Omental fat pad (tissue), 4 donors: ENCODE measurements at places on chromosomes 5 and 9. TPM values are rescaled to one million over a fixed set of nuclear protein-coding genes. Genes with fewer than 3 reads are reported as not detected.

Gene STING1
- 32.8 TPM for total RNA-seq

Gene SLC45A2
- not detected for total RNA-seq

Gene SPAG8
- 2.0 TPM for total RNA-seq

Gene GLRA1
- total RNA-seq: not detected

Gene CDX1
- not detected for total RNA-seq

Gene PCDHGC5
- 1.4 TPM for total RNA-seq

Gene PCDHGA8
- 7.4 TPM for total RNA-seq

Gene TJP2
- total RNA-seq: 114 TPM

- DNase-seq: no peak
Observed at GRCh38 chr9:69497816-69498215, 172.8 kb downstream of the ENTREP1 start.

DNA sequence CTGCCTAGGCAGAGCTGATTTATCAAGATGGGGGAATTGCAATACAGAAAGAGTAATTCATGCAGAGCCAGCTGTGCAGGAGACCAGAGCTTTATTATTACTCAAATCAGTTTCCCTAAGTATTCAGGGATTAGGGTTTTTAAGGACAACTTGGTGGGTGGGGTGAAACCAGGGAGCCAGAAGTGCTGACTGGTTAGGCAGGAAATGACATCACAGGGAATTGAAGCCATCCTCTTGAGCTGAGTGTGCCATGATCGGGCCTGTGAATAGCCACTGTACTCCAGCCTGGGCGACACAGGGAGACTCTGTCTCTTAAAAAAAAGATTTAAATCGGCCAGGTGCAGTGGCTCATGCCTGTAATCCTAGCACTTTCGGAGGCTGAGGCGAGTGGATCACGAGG, 45.3 kb upstream of the CDK5RAP2 start:
- no peak for DNase-seq

GRCh38 chr9:137423514-137424291, 510 bp downstream of the NOXA1 start:
- DNase-seq: no peak

- DNase-seq: no peak
Observed at GRCh38 chr9:76448501-76448900, 10.5 kb upstream of the GCNT1 start.

DNA sequence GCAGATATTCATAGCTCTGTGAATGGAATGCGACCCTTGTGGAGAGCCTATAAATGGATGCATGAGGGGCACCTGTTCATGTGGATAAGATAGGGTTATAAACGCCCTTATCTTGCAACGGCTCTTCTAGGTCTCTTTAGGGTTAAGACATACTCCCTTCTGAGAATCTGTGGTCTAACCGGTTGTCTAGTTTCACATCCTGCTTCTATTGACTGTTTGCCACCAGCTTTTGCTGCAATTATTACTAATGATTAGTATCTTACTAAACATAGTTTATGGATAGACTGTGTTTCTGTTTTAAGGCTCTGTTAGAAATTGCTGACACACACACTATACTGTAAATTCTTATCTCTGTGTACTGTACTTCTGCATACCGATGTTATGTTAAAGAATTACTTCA, 198.9 kb upstream of the CYLC2 start:
- no peak for DNase-seq

DNA sequence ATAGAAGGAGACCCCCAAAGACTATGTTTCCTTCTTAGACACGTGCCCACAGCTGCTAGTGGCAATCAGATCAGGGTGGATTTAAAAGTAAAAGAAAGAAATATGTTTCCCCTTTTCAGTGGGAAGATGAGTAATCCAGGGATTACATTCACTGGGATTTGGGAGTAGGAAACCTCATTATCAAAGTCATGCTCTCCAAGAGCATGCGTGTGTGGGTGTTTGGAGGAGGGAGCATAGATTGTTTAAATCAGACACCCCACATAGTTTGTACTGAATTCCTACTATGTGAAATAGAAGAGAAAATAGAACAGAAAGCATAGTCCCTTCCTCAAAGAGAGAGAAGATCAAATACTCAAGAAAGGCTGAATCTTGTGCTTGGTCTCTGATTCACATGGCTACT, 65.5 kb upstream of the TBCA start:
- no peak for DNase-seq

- DNase-seq: no peak
Observed at GRCh38 chr5:127762412-127762811, 59.2 kb downstream of the CCDC192 start.

- DNase-seq: no peak
Observed at GRCh38 chr9:109035684-109036423, 22.6 kb upstream of the CTNNAL1 start.

- DNase-seq: no peak
Observed at GRCh38 chr9:115395511-115396021, 277.6 kb upstream of the TNC start.

DNA sequence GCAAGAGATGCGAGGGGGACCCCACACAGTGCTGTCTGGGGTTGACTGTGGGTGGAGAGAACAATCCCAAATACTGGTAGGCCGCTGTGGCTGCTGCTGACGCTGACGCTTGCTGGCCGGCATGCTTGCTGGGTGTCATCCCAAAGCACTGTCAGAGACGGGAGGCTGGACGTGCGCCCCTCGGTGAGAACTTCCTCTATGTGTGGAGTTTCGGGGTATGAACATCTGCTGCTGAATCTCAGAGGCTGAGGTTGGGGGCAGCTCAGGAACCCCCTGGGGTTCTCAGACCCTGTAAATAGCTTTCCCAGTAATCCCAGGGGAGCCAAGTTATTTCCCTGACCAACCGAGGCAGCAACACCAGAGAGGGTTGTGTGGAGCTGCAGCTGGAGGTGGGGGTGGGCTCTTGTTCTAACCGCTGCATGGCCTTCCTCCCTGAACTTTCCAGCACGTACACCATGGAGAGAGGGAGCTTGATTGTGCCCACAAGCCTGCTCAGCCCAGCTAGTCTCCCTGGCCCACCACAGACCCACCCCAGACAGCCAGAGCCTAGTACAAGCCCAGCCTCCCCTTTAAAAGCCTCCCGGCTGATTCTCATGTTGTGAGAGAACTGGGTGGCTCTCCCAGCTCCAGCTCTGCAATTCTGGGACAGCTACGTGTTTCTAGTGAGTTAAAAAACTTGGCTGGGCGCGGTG, 21.8 kb upstream of the SLC12A7 start:
- no peak for DNase-seq

DNA sequence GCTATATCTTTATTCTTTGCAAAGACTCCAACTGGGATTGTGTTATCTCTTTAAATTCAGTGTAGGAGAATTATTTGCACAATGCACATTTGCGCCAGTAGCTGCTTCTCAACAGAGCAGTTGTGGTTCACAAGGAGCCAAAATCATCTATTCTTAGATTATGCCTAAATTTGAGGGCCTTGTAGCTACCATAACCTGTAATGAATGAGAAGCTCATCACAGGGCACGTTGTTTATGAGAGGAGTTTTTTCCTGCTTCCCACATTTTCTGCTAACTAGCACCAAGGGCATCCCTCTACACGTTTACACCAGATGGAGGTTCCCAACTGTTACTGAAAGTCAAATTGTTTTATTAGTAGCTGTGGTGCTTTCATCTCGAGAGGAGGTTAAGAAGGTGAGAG, 322.4 kb downstream of the TMEM161B start:
- no peak for DNase-seq

DNA sequence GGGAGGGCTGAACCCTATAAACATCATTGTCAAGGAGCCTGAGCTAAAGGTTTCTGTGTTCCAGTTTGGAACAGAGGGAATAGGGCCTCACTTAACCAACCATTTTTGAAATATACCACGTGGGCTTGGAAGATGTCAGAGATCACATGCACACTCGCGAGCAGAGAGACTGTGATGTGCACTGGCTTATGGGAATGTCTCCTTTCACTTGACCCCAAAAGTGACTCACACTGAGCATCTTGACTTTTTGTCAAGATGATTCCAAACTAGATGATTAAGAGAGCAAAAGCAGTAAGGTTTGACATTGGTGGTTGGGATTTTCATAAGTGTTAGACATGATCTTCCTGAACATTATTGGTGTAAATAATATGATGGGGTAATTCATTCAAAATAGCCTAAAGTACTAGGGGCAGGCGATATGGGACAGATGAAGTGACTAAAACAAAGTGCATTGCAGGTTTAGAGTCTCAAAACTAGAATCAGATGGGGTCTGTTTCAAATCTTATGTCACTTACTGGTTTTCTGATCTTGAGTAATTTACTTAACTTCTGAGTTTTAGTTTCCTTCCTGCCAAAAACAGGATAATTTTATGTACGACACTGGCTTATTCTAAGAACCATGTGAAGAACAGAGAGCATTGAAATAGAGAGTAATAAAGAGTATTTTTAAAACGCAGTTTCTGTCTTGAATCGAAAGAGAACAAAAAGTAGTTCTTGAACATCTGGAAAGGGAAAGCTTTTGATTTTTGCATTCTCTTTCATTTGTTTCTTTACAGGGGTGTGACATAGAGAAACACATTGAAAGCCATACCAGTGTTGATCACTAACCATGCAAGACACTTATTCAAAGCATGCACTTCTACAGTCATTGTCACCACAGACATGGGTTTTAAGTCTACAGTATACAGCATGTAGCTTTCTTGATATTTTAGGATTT, 383.0 kb downstream of the DIRAS2 start:
- no peak for DNase-seq
